Amygdala (tissue), 56 donors: ENCODE measurements at places on chromosomes 12 and 14.

DNA sequence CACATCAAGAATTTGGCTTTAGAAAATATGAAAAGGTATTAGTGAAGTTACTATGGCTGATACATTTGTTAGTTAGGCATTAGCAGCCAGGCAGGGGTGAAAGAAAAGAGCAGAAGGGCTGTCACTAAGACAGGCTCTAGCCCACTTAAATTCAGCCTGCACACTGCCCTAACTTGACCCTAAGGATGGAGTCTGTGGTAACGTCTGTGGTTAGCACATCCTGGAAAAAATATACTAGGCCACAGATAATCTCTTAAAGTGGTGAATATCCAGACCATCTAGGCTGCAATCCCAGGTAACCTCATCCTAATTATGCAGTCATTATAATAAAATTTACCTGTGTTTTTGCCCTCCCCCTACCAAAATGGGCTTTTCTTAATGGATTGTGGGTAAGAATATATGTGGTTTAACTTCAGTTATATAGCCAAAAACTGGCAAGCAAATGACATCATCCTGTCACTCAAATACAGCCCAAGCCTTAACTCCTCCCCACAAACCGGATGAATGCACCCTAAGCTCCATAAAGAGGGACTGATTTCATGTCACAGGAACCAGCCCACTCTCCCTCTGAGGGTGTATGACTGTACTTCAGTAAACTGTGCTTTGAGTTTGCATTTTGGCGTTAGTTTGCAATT is 440.9 kb downstream of the LRFN5 start:
- DNase-seq, result no peak

- DNase-seq, result no peak
Measured at GRCh38 chr12:78359520-78359919, 505.1 kb upstream of the SYT1 start.

DNA sequence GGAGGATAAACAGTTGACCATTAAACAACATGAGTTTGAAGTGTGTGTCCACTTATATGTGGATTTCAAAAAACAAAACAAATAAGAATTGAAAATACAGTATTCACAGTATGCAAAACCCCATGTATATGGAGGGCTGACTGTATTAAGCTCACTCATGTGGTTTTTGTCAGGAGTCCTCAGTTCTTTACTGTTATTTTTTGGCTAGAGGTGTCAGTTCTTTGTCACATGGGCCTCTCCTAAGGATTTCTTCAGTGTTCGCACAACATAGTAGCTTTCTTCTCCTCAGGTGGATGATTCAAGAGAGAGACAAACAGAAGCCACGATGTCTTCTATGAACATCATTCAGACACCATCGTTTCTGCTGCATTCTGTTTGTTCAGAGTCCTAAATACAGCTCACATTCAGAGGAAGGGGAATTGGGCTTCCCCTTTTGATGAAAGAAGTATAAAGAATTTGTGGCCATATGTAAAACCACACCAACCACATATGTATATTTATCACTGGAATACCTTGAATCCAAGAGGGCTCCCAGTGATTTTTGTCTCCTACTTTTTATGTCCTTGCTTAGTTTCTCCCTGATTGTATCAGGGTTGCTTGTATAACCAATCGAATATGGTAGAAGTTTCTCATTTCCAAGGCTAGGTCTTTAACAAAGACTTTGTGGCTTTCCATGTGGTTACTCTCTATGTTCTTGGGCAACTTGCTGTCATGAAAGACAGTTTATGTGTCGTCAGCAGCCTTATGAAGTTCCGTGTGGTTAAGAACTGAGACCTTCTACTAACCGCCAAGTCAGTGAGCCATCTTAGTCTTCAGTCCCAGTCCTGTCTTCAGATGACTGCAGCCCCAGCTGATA is 18.9 kb downstream of the MNAT1 start:
- no peak for DNase-seq

DNA sequence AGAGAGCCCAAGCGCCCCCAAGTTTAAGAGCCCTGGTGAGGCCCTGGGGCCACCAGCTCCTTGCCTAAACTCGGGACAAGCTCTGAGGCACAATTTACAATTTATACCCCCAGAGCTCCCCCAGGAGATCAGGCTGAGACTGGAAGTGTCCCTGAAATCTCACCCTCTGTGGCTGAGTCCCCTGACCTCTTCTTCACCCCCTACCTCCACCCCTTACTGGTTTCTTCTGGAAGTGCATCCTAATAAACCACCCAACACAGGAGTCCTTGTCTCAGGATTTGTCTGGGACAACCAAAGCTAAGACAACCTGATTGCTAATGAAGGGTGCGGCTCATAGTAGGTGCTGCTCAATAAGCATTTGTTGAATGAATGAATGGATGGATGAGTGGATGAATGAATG is 206.4 kb downstream of the BCL11B start:
- no peak for DNase-seq

GRCh38 chr12:123941624-123942237 is 30.9 kb downstream of the CCDC92 start:
- DNase-seq, result no peak
